ENCODE measurements at places on chromosomes 7 and 10.

GRCh38 chr10:62044566-62044965 lies 143.1 kb downstream of the ARID5B start:
- DNase-seq = no peak

DNA sequence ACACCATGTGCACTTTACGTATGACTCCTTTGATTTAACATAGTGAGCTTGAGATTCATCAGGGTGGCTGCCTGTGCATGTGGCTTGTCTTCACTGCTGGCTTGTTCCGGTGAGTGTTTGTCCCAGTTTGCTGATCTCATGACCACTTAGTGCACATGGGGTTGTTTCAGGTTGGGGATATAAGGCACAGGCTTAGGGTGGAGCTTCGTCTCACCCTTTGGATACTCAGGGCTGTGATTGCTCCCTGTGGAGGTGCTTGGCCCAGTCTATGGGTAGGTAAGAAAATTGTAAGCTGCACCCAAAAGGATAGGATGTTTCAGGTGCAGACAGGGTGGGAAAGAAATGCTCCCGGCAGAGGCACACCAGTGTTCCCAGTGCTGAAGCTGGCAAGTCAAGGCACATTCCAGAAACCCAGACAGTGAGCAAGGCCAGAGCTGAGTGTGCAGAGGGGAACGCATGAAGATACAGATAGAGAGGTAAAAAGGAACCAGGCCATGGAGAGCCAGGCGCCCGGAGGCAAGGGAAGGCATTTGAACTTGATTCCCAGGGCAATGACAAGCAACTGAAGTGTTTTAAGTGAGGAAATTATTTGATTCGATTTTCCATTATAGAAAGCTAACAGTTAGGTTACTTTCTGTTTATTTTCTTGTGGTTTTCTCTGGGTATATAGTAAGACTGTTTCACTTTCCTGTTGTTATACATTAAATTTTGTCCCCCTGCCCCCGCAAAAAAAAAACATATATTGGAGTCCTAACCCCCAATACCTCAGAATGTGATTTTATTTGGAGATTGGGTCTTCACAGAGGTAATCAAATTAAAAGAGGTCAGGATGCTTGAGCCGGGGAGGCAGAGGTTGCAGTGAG lies 289.8 kb upstream of the KLF6 start:
- no peak for DNase-seq

- DNase-seq = no peak
Observed at GRCh38 chr7:36792421-36792820, 68.1 kb upstream of the AOAH start.

DNA sequence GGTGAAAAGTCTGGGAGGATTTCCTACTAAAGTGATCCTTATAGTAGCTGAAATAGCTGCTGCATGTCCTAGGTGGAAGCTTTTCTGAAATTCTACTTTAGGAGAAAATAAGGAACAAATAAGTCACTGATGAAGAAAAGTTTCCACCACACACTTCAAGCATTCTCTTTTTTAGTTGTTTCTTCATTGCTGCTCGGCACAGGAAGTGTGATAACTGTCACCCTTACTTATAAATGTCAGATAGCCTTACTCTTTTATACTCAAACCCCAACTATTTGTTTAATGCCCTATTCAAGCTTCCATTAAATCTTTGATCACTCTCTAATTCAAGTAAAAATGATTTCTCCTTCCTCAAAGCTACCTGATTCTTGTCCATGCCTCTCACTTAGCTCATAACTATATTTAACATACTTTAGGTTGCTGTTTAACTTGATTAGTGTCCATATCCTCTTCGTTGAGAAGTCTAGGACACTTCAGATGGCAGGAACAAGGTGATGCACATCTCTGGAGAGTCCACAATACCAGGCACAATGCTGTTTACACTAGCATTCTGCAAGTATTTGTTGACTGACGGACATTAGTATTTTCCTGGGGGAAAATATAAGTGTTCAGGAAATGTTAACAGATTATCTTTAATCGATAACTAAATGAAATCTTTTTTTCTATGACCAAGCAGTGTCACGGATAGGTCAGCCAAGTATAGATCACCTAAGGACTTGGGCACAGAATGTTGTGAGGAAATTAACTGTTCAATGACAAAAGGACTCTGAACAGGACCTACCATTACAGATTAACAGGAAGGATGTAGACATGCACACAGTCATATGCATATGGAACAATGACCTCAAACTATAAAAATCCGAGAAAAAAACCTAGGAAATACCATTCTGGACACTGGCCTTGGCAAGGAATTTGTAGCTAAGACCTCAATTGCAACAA lies 67.4 kb downstream of the ZNF438 start:
- no peak for DNase-seq

- DNase-seq = no peak
Observed at GRCh38 chr7:80307227-80307856, 172.7 kb downstream of the GNAI1 start.

- no peak for DNase-seq
Observed at GRCh38 chr10:28127881-28128280, 129.0 kb upstream of the ODAD2 start.

DNA sequence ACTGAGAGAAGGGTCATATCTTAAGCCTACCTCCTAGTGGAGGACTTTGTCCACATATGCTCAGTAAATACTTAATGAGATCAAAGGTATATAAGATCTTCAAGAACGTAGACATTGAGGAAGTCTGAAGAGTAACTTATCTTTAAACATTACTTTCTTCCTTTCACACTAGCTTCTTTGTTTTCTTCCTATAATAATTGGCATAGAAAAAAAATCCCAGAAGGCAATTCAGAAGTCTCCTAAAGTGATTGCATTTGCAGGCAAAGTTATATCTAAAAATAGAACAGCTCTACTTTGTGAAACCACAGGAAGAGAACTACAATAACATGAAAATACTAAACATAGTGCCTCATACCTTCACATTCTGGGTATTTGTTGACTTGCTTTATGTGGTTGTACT lies 150.4 kb downstream of the PPP1R3A start:
- no peak for DNase-seq

- DNase-seq = no peak
Observed at GRCh38 chr7:711093-711921, 15.2 kb upstream of the DNAAF5 start.

GRCh38 chr7:123805287-123805686 lies 39.7 kb upstream of the HYAL4 start:
- DNase-seq = no peak

DNA sequence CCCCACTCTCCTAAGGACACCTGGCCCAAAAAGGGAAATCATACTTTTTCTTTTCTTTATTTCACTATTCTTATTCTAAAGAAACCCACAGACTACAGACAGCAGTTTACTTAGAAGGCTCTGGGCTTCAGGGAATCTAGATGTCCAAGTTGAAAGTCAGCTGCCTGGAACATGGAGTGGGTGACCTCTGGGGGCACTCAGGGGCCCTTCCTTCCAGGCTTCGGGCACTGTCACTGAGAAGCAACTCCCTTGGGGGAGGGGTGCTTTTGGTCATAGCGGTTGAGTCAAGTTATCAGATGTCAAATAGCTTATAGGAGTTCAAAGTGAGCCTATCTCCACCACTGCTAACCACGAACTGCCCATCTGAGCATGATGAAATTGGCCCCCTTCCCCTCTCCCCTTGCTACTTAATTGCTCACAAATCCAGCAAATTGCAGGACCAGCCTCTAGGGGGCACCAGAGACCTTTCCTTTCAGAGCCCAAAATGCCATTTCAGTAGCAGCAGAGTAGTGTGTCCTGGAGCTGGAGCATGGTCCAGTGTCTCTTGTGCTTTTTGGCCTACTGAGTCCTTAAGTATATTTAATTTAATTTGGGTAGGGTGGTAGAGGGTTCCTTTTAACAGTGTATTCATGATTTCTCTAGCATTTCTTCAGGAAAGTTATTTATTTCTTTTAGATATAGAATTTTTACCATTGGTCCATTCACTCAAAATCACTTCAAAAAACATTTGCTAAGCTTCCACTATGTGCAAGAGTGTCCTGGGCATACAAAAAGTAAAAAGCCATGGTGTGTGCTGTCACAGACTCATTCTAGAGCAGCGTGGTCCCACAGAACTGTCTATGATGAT lies 463.8 kb downstream of the KCNMA1 start:
- DNase-seq = peak; percentile 49

GRCh38 chr7:66267249-66267648 lies 62.1 kb downstream of the TPST1 start:
- no peak for DNase-seq

- no peak for DNase-seq
Observed at GRCh38 chr7:150585199-150585598, 18.0 kb downstream of the GIMAP4 start.

- no peak for DNase-seq
Observed at GRCh38 chr10:89164920-89165319, 42.2 kb downstream of the CH25H start.

GRCh38 chr10:112187527-112187926 lies 4.0 kb upstream of the GPAM start:
- DNase-seq = no peak

DNA sequence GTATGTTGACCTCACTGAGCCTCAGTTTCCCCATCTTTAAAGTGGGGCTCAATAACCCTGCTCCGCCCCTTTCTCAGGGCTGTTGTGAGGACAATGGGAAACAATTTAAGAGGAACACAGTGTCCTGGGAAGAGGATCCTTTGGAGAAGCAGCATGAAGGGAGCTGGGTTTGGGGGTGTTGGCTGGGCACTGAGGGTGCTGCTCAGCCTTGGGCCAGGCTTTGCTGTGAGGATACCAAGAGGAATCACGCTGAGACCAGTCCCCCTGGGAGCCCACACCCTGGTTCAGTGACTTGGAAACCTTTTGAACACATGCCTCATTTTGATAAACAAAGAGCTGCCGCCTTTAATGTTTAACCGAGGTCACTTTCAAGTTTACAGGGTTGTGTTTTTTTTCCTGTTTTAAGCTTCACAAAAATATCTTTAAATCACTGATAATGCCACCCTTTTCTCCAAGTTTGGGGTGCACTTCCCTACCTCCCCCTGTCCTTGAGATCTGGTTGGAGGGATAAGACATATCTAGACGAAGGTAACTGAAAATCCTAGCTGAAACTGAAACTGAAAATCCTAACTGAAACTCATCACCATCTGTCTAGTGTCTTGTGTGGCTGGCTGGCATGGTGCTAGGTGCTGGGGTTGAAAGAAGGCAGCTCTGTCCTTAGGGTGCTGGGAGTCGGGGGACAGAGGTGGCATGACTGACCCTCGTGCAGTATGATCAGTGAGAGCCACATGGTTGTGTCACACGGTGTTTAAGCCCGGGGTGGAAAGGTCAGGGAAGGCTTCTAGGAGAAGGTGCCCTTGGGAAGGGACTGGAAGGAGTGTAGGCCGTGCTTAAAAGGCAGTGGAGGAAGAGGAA lies 27.7 kb downstream of the ZNF775 start:
- DNase-seq = no peak

- DNase-seq = no peak
Observed at GRCh38 chr10:10872764-10873163, 144.9 kb upstream of the CELF2 start.

- no peak for DNase-seq
Observed at GRCh38 chr7:80241671-80242070, 107.0 kb downstream of the GNAI1 start.

- no peak for DNase-seq
Observed at GRCh38 chr7:44771358-44771757, 22.7 kb downstream of the ZMIZ2 start.

GRCh38 chr10:91944880-91945630 lies 21.5 kb downstream of the BTAF1 start:
- DNase-seq = no peak

GRCh38 chr7:68504716-68505115 lies 1093.6 kb upstream of the AUTS2 start:
- no peak for DNase-seq

DNA sequence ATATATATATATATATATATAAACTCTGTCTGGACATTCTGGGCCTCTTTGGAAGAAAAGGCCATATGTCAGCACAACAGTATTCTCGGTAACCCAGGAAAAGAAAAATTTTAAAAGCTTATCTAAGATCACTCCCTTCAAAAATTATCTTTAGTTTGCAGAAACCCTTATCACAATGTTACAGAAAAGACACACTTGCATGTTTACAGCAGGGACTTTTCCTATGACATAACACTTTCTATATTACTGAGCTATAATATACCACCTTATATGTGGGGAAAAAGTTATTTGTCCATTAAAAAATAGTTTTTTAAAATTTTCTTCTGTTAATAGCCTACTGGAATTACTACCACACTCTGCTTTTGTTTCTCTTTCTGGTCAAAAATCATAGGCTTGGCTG lies 25.4 kb downstream of the ANKRD61 start:
- DNase-seq = no peak

GRCh38 chr7:87370660-87371180 lies 25.3 kb downstream of the CROT start:
- DNase-seq = no peak

- no peak for DNase-seq
Observed at GRCh38 chr10:98420786-98421185, 5.8 kb upstream of the PYROXD2 start.

DNA sequence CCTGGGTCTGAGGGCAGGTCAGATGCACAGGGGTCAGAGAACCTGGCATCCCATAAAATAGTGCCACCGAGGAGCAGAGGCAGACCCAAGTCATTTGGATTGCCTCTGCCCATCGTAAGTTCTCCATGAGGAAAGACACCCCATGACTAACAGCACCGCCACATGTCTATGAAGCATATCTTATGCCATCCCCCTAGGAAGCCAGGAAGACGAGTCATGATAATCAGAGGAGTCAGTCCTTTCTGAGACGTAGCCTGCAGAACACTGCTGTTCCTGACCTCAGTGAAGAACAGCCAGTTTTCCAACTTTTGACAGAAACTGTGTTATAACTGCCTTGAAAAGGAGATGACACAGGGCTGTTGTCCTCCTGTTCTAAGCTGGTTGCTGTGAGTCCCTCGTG lies 51.2 kb downstream of the INSYN2A start:
- no peak for DNase-seq

GRCh38 chr10:58300676-58301075 lies 31.7 kb downstream of the CISD1 start:
- DNase-seq = no peak

- DNase-seq = no peak
Observed at GRCh38 chr7:46990761-46991160, 591.1 kb downstream of the TNS3 start.

- no peak for DNase-seq
Observed at GRCh38 chr7:157932498-157933218, 595.9 kb downstream of the DNAJB6 start.

GRCh38 chr7:116786791-116787443 lies 75.5 kb upstream of the CAPZA2 start:
- no peak for DNase-seq

DNA sequence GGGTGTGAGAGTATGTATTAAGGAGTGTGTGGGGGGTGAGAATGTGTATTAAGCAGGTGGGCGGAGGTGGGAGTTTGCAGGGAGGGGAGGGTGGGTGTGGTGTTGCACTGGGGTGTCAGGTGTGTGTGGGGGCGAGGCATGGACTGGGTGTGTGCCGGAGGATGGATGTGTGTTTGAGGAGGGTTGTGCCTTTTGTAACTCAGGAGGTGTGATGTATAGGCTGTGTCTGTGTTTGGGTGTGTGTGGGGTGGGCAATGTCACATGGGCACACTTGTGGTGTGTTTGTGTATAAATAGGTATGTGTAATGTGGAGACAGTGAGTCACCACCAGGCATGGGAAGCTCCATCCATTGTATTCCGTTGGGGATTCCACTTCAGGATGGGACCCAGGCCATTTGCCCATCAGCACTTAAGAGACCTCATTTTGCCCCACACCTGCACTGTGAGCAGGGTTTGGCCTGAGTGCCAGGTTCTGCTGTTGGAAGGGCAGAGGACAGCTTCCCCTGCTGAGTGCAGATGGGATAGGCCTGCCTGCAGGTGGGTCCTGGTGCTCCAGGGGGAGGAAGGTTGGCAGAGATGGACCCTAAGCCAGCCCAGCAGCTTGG lies 5.8 kb downstream of the UNC5B start:
- no peak for DNase-seq
